Muscle of back (tissue), 13 donors: ENCODE measurements at places on chromosomes 4 and X. TPM values are rescaled to one million over a fixed set of nuclear protein-coding genes. Genes with fewer than 3 reads are reported as not detected.
A peak's percentile ranks its signal among the peaks of the same experiment; 100 is the strongest.

- no peak for DNase-seq
These were observed 219.2 kb downstream of the ARAP2 start for GRCh38 chr4:36024901-36025660.

- DNase-seq = peak; percentile 14
These were observed 156.1 kb downstream of the STPG2 start for GRCh38 chr4:97987019-97987648.

DNA sequence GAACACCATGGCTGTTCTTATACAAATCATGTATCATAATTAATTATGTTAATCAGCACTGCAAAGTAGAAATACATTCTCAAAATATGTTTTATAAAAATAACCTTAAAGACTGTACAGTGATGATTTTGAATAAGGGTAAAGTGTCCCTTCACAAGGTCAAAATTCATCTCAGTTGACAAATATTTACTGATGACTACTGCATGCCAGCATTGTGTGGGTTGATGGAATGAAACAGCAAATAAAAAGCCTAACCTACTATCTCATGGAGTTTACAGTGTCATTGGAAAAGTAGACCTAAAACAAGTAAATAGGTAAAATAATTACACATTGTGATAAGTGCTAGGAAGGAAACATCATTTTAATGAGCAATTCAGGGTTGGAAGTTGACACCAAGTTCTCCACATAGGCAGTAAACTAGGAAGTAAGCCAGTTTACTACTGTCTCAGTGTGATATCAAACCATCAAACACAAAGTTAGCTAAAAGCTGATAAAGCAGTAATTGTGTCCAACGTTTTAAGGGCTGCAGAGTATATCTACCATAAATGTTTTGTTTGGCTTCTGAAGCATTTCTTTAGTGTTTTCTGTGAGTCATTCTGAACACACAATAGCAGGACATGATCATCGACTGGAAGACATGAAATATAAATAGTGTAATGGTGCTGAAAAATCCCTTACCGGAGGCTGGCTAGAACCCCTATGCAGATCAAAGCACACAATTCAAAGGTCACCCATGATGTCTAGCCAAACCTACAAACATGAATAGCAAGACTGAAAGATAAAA is 221.8 kb downstream of the DACH2 start:
- DNase-seq = no peak

- no peak for DNase-seq
These were observed 15.7 kb upstream of the HSFX1 start for GRCh38 chrX:149758068-149758714.

- no peak for DNase-seq
These were observed 57.5 kb downstream of the NPY1R start for GRCh38 chr4:163274861-163275260.

- DNase-seq = no peak
These were observed 30.6 kb upstream of the CCKAR start for GRCh38 chr4:26520728-26521450.

DNA sequence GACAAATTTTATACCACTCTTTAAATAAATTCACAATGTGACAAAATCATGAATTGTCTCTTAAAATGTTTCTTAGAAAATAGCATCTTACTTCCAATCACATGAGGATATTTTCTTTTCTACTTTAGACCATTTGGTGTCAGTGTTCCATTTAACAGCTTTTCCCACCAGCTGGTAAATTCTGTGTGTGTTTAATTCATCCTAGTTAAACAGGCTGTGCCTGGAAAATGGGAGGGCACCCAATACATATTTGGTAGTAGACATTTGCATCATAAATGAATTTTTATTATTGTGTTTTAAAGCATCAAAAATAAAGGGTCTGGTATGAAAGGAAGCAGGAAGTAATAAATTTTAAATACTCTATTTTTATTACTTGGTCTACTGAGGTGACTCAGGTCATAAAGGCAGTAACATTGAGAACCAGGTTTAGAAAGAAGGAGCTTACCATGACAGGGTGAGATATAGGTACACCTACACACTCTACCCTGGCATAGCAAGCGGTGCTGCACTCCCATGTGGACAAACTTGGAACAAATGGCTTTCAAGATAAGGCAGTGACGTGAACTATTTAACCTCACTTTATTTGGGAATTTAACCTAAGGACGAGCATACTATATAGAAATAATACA is 344.5 kb downstream of the BMPR1B start:
- no peak for DNase-seq

DNA sequence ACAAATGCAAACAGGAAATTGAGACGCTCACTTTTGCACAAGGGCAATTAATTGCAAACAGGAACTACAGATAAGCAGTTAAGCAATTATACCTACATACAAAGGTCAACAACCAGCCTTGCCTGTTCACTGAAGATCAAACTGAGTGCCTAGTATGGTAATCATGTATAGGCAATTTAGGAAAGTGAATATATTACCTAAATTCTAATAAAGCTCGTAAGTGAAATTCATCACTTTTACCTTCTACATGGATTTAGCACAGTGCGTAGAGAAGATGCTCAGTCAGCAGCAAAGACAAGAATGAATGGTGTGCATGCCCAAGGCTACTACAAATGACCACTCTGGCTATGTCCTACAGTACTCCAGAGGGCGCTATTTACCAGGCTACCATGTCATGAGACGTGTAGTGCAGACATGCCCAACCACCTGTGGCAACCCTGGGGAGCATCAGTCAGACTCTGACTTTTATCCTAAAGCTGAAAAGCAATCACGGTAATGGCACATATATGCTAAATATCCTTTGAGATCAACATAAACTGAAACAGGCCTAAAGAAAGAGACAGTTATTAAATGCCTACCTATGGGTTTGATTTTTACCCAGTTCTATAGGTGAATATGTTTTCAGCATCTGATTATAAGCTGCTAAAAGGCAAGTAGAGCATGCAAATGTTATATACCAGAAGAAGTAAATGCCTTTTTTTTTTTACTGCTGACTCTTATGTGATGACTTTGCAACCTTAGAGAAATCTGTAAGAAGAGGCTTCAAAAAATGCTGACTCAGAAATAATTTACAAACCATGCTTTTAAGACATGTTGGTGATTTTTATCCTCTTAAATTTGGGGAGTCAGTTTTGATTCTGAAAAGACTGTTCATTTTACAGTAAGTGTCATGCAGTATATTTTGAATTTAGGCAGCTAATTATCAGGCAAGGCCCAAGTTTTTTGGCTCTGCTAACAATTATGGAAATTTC is 178.0 kb downstream of the PPP3CA start:
- DNase-seq = peak; percentile 36

DNA sequence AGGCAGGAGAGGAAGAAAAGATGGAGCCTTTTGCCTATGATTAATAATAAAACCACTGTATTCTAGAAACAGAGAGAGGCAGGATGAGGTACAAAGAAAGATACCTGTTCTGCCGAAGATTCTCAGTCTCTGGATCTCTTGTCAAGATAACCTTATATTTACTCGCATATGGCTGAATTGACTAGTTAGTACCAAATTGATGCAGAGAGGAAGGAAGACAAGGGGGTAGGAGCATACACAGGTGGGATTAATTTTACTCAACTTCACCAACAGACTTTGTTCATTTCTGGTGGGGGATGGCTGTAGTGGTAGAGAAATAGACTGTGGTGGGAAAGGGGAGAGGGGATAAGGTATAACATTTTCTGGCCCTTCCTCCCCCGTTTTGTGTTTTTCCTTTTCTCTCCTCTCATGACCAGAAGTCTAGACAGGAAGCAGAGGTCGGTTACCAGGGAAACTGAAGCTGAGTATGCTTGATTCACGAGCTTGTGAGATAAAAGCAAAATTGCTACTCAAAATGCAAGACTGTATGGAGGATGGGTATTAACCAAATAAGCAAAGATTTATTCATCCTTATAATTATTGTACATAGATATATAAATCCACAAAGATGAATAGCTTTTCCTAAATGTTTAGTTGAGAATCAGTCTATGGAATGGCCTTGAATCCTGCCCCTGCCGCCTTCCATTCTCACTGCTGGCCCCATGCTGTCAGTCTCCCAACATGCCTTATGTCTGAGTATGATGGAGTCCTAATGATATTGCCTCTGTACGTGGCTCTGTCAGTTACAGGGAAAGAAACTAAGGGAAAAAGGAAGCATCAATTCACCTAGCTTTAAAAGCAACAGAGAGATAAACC is 17.8 kb upstream of the PAGE2B start:
- DNase-seq = no peak

GRCh38 chr4:1026115-1026514 is 14.7 kb downstream of the FGFRL1 start:
- DNase-seq = no peak

DNA sequence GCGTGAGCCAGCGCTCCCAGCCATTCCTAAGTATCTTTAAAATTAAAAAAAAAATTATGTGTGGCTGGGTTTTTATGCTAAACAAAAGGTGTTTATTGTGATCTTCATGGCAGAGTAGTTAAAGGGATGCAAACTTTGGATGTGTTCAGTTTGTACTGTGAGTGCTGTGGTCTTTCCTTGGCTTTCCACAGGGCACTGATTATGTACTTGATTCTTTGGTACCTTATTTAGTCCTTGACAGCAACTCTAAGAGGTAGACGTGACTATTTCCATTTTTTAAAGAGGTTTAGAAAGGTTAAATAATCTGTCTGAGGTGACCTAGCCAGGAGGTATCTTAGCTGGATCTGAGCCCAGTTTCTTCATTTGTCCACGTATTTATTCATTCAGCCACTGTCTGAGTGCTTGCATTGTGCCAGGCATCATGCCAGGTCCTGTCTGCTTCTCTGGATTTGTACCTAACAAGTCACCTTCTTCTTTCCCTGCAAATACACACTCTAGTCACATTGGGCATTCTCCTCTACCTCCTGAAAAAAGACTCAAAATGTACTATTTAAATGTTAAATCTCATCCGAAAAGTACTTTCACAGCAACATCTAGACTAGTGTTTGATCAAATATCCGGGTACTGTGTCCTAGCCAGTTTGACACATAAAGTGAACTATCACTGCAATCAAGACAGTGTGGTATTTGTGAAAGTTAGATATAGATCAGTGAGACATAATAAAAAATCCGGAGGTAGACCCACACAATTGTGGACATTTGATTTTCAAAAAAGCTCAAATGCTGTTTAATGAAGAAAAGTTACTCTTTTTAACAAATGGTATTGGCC is 31.5 kb downstream of the WWC2 start:
- DNase-seq = no peak

GRCh38 chr4:91099666-91100065 is 972.5 kb downstream of the CCSER1 start:
- no peak for DNase-seq

DNA sequence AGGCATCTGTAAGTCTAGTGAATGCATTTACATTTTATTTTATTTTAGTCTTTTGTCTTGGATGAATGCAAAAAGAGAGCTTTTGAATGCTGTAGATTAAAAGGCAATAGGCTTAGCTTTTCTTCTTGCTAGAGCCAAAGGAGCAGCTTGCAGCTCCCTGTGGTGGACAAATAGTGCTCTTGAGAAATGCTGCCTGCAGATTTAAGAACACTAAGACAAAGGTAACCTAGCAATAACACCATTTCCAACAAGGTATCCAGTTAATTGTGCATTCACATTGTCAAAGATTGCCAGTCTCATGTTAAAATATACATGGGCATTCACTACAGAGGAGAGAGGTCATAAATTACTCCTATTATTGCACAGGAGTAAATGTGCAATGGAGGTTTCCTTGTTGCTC is 859.2 kb upstream of the PRKX start:
- DNase-seq = no peak

- no peak for DNase-seq
These were observed 930.2 kb upstream of the GRID2 start for GRCh38 chr4:91373546-91373945.

The NRK gene
- polyA plus RNA-seq = 228 TPM

The HTN3 gene
- not detected for polyA plus RNA-seq

The F8A2 gene
- polyA plus RNA-seq = not detected

The WDR13 gene
- 91.2 TPM for polyA plus RNA-seq

The FATE1 gene
- polyA plus RNA-seq = 1.4 TPM

The TMEM150C gene
- 3.6 TPM for polyA plus RNA-seq

The ZMYM3 gene
- 21.2 TPM for polyA plus RNA-seq

The MBNL3 gene
- polyA plus RNA-seq = 13.2 TPM

The TMPRSS11D gene
- not detected for polyA plus RNA-seq

The SSX4 gene
- polyA plus RNA-seq = not detected
